Testis (tissue), 5 donors: ENCODE measurements at places on chromosomes 7 and 10. TPM values are rescaled to one million over a fixed set of nuclear protein-coding genes. Genes with fewer than 3 reads are reported as not detected.

Gene TPST1
- 40.7 TPM for total RNA-seq

Gene FKBP14
- total RNA-seq, result 8.8 TPM

Gene CLRN3
- not detected for total RNA-seq

Gene ARMC3
- 20.3 TPM for total RNA-seq

Gene COPG2
- 51.0 TPM for total RNA-seq

Gene TACC2
- total RNA-seq, result 21.3 TPM

Gene CREB5
- 2.9 TPM for total RNA-seq

Gene GDF2
- total RNA-seq, result 0.39 TPM

Gene CXCL12
- 9.8 TPM for total RNA-seq

Gene FKBP9
- 66.5 TPM for total RNA-seq

Gene TMEM248
- total RNA-seq, result 181 TPM

Gene KAT6B
- total RNA-seq, result 109 TPM

Gene VPS41
- total RNA-seq, result 52.7 TPM

Gene ZDHHC4
- 59.4 TPM for total RNA-seq

Gene LIPN
- total RNA-seq, result not detected

Gene EN2
- 1.6 TPM for total RNA-seq

Gene GIMAP5
- total RNA-seq, result 8.4 TPM
